Karpas-422 (cell line): ENCODE measurements at places on chromosomes 1 and 21. TPM values are rescaled to one million over a fixed set of nuclear protein-coding genes. Genes with fewer than 3 reads are reported as not detected.

C4BPB gene
- not detected in 2 replicates for total RNA-seq

SEC16B gene
- total RNA-seq, result 0.11 TPM in 1 of 2 replicates, not detected in the other

BARHL2 gene
- total RNA-seq, result not detected in 2 replicates

AMPD2 gene
- total RNA-seq, result 72.3 and 131 TPM in 2 replicates

GRCh38 chr1:54842963-54843362 is 41.8 kb upstream of the TTC22 start:
- H3K27ac ChIP-seq, result no peak overlapping the region
- H3K4me3 ChIP-seq, result no peak overlapping the region
- no peaks in the 10 kb centered on the region for H3K27me3 ChIP-seq
- no peak for DNase-seq
- no peaks in the 10 kb centered on the region for H3K36me3 ChIP-seq

- no peak overlapping the region for H3K4me3 ChIP-seq
- no peaks in the 10 kb centered on the region for H3K27me3 ChIP-seq
- DNase-seq, result no peak
- H3K36me3 ChIP-seq, result no peaks in the 10 kb centered on the region
- H3K27ac ChIP-seq, result no peak overlapping the region
Measured at GRCh38 chr1:224623743-224624333, 7.7 kb downstream of the CNIH3 start.

- no peaks in the 10 kb centered on the region for H3K4me1 ChIP-seq
- DNase-seq, result peak; percentile 53
- H3K4me3 ChIP-seq, result no peak overlapping the region
- H3K27me3 ChIP-seq, result no peaks in the 10 kb centered on the region
Measured at GRCh38 chr1:218983848-218984247, 189.8 kb upstream of the LYPLAL1 start.

DNA sequence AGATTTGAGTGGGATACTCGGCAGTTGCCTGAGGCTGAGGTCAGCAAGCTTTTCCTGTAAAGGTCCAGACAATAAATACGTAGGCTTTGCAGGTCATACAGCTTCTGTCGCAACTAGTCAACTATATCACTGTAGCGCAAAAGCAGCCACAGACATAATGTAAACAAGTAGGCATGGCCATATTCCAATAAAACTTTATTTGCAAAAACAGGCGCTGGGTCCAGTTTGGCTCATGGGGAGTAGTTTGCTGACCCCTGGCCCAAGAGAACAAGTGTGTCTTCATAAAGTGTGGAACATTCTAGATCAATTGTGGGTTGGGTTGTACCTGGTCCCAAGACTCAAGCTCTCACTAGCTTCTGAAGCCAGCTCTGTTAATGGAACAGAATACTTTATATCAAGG is 78.8 kb downstream of the MIS18A start:
- no peak overlapping the region for H3K27ac ChIP-seq
- no peaks in the 10 kb centered on the region for H3K4me1 ChIP-seq
- DNase-seq, result no peak
- no peak overlapping the region for H3K4me3 ChIP-seq

DNA sequence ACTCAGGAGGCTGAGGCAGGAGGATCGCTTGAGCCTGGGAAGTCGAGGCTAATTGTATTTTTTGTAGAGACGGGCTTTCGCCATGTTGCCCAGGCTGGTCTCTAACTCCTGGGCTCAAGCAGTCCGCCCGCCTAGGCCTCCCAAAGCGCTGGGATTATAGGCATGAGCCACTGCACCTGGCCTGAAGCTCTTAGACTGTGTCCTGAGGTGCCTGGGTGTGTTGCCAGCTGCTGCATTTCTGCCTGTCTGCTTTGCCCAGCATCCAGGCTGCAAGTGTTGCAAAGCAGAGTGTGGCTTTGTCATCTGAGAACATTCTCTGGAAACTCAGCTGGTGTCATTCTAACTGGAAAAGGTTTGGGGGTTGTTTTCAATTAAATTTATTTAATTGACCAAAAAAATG is 105.0 kb downstream of the HUNK start:
- H3K36me3 ChIP-seq, result no peaks in the 10 kb centered on the region
- H3K4me1 ChIP-seq, result no peaks in the 10 kb centered on the region
- H3K4me3 ChIP-seq, result no peak overlapping the region

DNA sequence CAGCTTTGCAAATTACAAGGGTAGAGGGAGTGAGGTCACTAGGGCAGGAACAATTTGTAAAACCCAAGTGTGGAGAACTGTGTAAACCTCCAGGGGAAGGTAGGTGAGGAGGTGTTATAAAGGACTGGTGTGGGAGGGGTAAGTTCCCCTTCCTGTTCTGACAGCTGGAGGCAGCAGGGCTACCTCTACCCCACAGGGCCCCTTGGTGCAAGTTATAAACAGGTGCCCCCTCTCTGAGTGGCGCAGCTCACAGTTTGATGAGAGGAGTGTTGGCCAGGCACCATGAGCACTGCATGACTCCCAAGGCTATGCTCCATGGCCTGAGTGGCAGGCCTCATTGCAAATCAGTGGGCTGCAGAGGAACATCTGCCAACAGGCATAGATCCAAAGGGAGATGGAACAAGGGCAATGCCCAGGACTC is 41.0 kb downstream of the MFSD2A start:
- H3K27me3 ChIP-seq, result no peaks in the 10 kb centered on the region
- H3K4me3 ChIP-seq, result no peak overlapping the region
- no peaks in the 10 kb centered on the region for H3K36me3 ChIP-seq

DNA sequence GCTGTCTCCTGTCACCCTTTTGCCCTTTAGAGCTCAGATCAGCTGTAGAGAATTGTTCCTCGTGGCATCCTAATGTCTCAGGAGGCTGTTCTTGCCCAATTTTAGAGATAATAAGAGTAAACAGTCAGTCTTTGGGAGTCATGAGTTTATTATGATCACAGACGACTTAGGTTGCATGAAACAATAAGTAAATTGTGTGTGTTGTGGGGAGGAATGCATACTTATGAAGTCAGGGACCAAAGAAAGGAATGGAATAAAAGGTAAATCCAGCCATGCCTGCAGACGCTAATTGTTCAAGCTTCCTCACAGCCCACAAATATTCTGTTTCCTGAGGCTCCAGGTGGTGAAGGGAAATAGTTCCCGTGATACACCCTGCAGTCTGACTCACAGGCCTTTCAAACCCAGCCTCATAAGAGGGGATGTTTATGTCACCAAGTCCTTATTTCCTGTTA is 897 bp downstream of the EPHX4 start:
- H3K36me3 ChIP-seq, result no peaks in the 10 kb centered on the region
- DNase-seq, result no peak
- H3K4me3 ChIP-seq, result no peak overlapping the region
- H3K4me1 ChIP-seq, result no peaks in the 10 kb centered on the region
- H3K27ac ChIP-seq, result no peak overlapping the region

DNA sequence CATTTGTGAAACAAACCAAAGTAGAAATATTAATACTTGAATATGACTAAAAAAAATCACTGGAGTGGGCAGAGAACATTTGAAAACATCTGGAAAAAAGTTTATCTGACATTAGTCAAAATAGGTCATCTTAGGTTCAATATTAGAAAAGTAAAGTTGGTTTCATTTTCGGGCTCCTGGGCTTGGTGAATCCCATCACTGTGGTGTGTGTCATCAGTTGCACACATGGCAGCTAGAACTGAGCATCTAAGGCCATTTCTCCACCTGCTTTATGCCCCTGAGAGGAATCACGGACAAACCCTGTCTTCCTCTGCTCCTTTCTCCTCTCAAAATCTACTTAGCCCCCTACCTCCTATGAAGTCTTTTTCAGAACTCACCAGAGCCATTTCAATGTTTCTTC is 5.4 kb downstream of the HSD11B1 start:
- no peak overlapping the region for H3K27ac ChIP-seq
- H3K4me1 ChIP-seq, result no peaks in the 10 kb centered on the region
- no peaks in the 10 kb centered on the region for H3K27me3 ChIP-seq
- no peak overlapping the region for H3K4me3 ChIP-seq
- DNase-seq, result no peak
- H3K36me3 ChIP-seq, result no peaks in the 10 kb centered on the region

DNA sequence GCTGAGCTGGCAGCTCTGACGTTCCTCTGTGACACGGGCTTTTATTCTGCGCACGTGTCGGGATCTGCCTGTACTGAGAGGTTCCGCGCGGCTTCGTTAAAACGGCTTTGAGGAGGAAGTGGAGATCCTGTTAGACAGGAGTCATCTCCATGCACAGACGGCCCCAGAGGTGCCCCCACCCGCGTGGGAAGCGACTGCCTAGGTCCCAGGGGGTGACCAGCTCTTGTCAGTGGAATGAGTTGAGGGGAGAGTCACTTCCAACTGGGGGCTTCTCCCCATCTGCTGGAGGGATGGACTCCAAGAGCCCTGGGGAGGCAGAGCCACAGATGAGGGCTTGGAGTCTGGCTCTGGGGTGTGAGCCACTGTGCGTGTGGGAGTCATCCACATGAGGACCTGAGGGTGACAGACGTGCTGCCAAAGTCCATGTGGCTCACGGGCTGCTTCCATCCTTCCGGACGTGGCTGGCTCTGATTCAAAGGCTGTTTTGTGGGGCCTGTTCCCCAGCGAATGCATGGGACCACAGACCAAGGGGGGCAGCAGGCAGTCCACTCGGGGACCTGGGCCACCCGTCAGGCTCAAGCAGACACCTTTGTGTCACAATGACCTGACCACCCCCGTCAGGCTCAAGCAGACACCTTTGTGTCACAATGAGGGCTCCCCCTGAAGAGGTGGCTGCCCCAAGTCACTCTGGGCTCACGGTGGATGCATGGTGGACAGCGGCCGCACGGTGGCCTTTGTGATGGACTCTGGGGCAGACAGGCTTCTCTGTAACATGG is 26.8 kb downstream of the PTTG1IP start:
- H3K4me3 ChIP-seq, result no peak overlapping the region
- H3K27ac ChIP-seq, result no peak overlapping the region
- H3K4me1 ChIP-seq, result no peaks in the 10 kb centered on the region
- no peak for DNase-seq
- H3K36me3 ChIP-seq, result peaks cover 13% of the 10 kb centered on the region; the same call in 1 of the 2 replicates
- no peaks in the 10 kb centered on the region for H3K27me3 ChIP-seq

GRCh38 chr1:180501865-180502360 is 464 bp downstream of the ACBD6 start:
- DNase-seq, result no peak
- peak overlapping the region; percentile 90 for H3K4me3 ChIP-seq
- no peaks in the 10 kb centered on the region for H3K27me3 ChIP-seq
- peaks cover 16% of the 10 kb centered on the region; the same call in 1 of the 2 replicates for H3K36me3 ChIP-seq
- peaks cover 43% of the 10 kb centered on the region for H3K4me1 ChIP-seq

DNA sequence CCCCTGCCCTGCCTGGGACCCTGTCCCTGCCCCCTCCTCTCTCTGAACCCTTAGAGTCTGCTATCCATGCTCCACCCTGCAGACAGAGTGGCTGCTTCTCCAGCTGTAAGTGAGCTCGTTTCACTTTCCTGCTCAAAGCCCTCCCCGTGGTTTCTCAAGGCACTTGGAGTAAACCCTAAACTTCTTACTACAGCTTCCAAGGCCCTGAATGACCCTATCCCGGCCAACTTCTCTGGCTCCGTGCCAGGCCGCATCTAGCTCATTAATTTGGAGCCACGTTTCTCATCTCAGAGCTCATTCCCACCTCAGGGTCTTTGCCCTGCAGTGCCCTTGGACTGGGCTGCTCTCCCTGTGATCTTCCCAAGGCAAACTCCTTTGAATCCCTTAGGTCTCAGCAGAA is 235.1 kb upstream of the RUNX1 start:
- H3K4me3 ChIP-seq, result no peak overlapping the region
- DNase-seq, result no peak
- no peak overlapping the region for H3K27ac ChIP-seq
- H3K4me1 ChIP-seq, result no peaks in the 10 kb centered on the region
- no peaks in the 10 kb centered on the region for H3K36me3 ChIP-seq
- H3K27me3 ChIP-seq, result no peaks in the 10 kb centered on the region

DNA sequence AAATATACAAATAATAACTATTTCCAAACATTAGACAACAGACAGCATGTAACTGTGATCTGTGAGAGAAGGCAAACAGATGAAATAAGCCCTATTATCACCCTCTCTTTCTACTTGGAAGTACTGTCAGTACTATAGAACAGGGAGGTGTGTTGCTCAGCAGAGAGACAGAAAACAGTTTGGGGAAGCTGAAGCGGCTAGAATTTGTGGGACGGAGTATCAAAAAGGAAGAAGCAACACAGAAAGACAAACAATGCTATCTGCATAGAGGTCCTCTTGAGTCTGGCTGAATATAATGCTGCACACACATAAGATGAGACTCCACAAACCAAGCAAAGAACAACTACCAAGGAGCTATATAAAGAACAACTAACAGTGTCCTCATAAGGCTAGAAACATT is 59.4 kb downstream of the ZZZ3 start:
- H3K27ac ChIP-seq, result no peak overlapping the region
- no peak for DNase-seq
- H3K4me3 ChIP-seq, result no peak overlapping the region
- peaks cover 36% of the 10 kb centered on the region for H3K36me3 ChIP-seq

DNA sequence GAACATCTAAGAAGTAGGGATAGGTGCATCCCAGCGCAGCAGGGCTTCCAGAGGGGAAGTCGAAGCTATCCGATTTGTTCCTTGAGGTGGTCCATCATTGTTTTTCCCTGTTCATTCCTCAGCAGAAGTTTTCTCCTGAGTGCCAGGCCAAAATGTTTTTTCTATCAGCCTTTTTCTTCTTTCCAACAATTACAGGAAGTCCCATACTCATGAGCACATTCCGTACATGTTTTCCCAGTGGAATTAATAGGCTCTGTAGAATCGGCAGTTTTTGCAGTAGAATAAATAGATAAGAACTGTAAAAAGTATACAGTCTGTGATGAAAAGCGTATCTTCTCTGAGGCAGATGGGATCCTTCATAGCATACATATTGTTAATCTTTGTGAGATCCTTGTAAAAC is 24.8 kb downstream of the CD101 start:
- no peak overlapping the region for H3K4me3 ChIP-seq
- H3K27ac ChIP-seq, result no peak overlapping the region
- no peaks in the 10 kb centered on the region for H3K27me3 ChIP-seq
- H3K4me1 ChIP-seq, result no peaks in the 10 kb centered on the region
- no peaks in the 10 kb centered on the region for H3K36me3 ChIP-seq

DNA sequence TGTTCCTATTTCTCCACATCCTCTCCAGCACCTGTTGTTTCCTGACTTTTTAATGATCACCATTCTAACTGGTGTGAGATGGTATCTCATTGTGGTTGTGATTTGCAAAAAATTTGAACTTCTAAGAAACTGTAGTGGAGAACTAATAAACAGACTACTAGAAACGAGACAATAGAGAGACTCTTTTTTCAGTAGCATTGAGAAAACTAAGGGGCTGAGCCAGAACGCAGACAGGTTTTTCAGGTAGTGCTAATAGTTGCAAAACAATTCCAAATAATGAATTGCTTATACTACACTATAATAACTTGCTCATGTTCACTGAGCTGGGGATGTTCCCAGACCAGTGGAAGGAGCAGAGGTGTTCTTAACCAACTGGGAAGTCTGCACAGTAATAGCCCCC is 98.8 kb upstream of the DPH5 start:
- no peak for DNase-seq
- no peaks in the 10 kb centered on the region for H3K36me3 ChIP-seq
- H3K4me3 ChIP-seq, result no peak overlapping the region
- no peak overlapping the region for H3K27ac ChIP-seq
